Amniotic epithelial cell (primary cell): ENCODE measurements at places on chromosomes 1 and 21.

DNA sequence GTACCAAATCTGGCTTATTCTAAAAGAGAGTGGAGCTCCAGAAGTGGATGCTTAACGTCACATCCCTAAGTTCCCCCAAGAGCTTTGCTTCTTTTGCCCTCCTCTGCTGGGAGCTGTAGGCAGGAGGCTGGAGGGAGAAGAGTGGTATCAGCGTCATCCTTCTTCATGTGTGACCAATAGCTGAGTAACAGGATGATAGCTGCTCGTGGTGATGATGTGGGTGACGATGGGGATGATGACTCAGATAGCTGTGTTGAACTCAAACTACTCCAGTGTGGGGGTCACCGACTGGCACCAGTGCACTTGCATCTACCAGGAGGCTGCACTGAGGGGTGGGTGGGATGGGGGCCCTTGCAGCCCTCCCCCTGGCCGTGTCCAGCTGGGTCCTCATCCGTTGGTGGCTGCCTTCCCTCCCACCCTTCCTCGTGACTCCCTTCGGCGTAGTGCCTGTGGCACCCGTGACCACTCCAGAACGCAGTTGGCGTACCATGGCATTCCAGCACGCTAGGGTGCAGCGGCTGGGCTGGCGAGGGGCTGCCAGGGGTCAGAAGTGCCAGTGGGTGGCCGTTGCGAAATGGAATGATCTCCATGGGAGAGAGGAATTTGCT is 1.1 kb downstream of the IGFN1 start:
- DNase-seq, result peak; percentile 85

DNA sequence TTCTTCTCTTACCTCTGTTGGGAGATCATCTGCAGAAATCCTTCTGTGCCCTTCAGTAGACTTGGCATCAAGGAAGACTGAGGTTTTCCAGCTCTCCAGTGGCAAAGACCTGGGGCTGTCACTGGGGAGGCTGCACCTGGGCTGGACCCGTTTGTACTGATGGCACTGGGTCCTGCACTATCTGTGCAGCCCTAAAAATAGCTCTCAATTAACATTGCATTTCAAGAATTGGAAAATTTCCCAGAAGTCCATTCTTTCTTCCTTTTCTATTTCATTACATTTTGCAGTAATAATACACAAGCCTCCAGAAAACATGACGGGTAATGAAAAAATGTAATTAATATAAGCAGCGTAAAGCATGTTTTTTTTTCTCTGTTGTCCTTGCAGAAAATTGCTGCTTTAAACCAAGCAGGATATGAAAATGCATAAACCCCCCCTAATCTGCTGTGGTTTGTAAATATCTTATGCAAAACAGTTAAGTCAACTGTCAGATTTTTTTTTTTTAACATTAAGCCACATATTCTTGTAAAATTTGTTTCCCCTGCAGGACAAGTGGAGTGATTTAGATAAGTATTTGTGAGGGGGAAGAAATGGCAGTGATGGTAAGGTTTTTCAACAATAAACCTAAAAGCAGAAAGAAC is 64.9 kb downstream of the LMO4 start:
- DNase-seq, result no peak

DNA sequence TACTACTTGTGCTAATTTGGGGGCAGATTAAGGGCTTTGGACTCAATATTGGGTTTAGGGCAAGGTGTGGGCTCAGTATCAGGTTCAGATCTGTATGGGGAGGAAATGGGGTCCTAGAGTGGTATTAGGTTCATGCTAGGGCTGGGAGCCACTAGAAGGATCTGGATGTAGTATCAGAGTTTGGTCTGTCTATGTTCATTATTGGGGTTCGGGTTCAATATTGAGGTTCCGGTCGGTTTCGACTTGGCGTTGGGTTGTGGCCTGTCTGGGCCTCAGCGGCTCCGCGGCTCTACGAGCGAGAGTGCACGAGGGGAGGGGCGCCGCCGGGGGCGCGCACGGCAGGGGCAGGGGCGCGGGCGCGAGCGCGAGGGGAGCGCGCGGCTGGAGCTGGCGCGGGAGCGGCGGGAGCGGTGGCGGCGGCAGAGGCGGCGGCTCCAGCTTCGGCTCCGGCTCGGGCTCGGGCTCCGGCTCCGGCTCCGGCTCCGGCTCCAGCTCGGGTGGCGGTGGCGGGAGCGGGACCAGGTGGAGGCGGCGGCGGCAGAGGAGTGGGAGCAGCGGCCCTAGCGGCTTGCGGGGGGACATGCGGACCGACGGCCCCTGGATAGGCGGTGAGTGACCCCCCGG is at the start of gene PTPRF:
Gene PTPRF (plus strand): TSS at position 401 of the 624 bp plus-strand sequence. CDS start 14,193 bp downstream, outside the sequence.
- DNase-seq, result no peak

GRCh38 chr1:105243969-105244368 is 1494.3 kb downstream of the AMY1C start:
- DNase-seq, result no peak

- DNase-seq, result peak; percentile 53
Measured at GRCh38 chr1:159132271-159132881, 39.0 kb upstream of the CADM3 start.

- peak; percentile 8 for DNase-seq
Measured at GRCh38 chr21:41828884-41829360, 50.2 kb downstream of the PRDM15 start.

DNA sequence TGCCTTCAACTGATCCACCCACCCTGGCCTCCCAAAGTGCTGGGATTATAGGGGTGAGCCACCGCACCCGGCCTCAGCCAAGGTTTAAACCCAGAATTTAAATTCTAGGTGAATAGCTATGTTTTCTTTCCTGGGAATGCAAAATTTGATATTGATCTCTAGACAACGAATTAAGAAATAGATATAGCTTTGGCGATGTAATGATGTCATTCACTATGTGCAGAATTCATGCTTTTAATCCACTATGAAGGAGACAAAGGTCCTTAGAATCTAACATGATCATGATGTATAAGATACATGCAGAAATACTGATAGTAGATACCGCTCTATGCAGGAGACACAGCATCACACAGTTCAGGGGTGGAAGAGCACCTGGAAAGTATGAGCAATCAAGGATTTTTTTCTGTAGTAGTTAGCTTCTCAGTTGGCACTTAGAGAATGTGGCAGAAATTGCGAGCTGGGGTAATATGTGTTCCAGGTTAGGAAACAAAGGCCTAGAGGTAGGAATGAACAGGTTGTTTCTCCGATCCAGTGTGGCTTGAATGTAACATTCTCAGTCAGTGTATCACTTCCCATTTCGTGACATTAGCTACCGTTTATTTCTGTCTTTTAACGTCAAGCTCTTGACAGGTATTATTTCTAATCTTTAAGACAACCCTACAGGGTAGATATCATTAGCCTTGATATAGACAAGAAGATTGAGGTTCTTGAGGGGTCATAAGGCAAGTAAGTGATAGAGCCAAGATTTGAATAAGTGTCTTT is 3.0 kb upstream of the CEP350 start:
- DNase-seq, result no peak

DNA sequence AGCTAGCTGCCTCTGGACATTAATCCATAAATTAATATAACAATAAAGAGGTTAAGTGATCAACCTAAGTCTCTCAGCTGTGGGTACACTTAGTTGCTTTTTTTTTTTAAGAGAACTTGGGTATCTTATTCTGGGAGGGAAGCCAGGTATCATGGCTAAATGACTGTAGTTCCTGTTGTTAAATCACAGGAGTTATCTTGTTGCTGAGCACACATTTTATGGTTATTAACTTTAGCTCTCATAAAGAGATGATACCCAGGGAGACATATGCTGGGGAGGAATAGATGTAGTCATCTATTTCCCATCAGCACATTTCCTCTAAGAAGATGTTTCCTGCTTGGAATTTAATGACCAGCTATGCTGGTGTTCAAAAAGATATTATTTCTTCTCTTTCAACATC is 227.8 kb downstream of the PTGER3 start:
- no peak for DNase-seq
